ENCODE measurements at places on chromosomes 1 and 21.

DNA sequence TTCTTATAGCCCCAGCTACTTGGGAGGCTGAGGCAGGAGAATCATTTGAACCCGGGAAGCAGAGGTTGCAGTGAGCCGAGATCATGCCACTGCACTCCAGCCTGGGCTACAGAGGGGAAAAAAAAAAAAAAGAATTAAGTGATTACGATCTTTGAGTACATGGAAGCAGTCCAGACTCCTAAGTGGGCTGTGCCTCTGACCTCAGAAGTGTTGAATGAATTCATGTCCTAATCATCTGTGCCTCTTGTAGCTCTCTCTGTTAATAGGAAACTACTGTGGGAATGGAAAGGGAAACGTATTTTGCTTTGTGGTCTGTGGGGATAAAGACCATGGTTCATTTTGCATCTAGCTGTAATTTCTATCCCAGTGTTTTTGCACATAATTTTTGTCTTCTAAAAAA lies 8.4 kb upstream of the IVNS1ABP start:
- DNase-seq: no peak

GRCh38 chr1:178161516-178161915 lies 67.6 kb downstream of the RASAL2 start:
- no peak for DNase-seq

DNA sequence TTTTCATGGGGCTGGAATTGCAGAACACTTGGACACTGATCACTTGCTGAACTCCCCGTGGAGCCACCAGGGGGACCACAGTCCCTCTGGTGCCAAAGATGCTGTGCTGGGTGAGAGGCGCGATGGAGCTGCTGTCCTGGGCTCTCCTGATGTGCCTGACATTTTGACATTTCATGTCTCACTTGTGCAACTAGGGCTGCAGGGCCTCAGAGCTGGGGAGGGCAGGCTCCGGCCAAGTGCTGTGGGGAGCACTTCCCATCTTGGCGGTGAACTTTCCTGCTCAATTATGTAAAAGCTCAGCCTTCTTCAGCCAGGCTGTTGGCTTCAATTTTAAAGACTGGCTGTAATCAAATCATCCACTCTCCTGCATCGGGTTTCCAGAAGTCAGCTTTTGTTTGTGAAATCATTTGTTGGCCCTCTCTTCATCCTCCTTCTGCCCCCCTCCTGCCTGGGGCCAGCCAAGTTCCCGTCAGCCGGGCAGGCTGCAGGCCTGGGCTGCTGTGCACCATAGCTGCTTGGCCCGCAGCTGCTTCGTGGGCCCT lies 36.8 kb downstream of the KCNAB2 start:
- DNase-seq: no peak

GRCh38 chr1:184567637-184568036 lies 180.8 kb downstream of the C1orf21 start:
- DNase-seq: no peak

DNA sequence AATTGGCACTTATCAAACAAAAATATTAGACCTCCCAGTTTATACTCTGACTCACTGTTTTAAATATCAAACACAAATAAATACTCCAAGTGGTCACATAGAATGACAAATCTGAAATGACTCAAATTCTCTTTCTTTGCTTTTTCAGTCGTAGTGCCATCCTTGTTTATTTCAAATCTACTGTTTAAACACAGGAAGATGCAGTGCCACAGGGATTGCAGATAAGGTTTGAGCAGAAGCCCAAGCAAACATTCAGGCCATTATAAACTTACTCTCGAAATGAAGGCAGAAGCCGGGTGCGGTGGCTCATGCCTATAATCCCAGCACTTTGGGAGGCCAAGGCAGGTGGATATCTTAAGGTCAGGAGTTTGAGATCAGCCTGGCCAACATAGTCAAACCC lies 255.4 kb upstream of the PLXNA2 start:
- no peak for DNase-seq

DNA sequence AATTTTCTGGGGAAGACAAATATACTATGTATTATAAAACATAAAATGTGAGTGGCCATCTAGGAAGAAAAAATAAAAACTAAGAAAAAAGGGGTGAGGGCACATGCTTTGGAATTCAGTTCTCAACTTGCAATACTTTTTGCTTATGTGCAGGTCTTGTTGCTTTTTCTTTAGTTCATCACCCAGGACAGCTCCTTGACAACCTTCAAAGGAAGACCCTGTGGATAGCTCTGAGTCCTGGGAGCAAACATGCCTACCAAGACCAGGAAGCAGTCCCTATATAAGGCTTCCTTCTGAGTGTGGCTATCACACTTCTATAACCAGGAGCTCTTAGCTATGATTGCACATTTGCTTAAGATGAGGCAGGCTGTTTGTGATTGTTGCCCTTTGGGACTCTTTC lies 78.0 kb downstream of the WDR64 start:
- DNase-seq: no peak

- no peak for DNase-seq
Observed at GRCh38 chr1:229048896-229049295, 222.0 kb upstream of the RAB4A start.

GRCh38 chr1:110490791-110491451 lies 28.1 kb downstream of the KCNA10 start:
- DNase-seq: no peak

DNA sequence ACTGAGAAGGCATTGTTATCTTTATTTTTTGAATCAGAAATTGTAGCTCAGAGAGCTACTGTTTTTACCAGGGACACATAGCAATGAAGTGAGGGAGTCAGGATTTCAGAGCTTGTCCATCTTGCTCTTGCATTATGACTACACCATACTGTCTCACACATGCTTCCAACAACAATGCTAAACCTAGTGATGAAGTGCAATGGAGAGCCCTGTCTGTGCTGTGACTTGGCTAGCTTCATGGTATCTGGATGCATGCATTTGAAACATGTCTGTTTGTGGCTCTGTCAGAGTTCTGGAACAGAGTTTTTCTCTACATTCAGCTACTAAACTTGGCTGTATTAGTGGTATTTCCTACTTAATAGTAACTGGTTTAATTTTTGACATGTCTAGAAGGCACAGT lies 7.0 kb downstream of the PLPPR4 start:
- DNase-seq: no peak

GRCh38 chr1:224543453-224543852 lies 72.7 kb upstream of the CNIH3 start:
- no peak for DNase-seq

DNA sequence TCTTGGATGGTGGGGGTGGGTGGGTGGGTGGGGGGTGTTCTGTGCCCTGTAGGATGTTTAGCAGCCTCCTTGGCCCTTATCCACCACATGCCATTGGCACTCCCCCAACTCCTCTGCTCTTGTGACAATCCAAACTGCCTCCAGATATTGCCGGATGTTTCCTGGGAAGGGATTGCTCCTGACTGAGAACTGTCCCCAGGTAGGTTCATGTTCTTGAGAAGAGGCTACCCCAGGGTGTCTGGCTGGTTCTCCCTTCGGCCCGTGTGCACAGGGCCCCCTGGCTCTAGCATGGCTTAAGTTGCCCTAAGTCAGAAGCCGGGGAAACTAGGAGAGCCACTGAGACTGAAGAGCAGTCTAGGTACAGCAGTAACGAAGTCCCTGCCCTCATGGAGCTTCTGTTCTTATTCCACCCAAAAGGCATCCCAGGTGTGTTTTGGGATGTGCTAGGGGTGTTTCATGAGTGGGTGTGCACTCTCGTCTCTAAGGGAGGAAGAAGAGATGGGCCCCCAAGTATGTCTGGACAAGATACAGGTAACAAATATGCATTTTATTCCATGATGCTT lies 19.8 kb upstream of the THRAP3 start:
- no peak for DNase-seq
